Hair follicular keratinocyte (primary cell): ENCODE measurements at places on chromosomes 2 and 18. TPM values are rescaled to one million over a fixed set of nuclear protein-coding genes. Genes with fewer than 3 reads are reported as not detected.

The INHA gene
- total RNA-seq, result 0.19 TPM in 1 of 2 replicates, not detected in the other

The CASP10 gene
- total RNA-seq, result 3.4 and 3.9 TPM in 2 replicates

The ESPNL gene
- 0.30 and 0.55 TPM in 2 replicates for total RNA-seq

The EFEMP1 gene
- 215 and 218 TPM in 2 replicates for total RNA-seq

The MSH2 gene
- 15.1 and 23.0 TPM in 2 replicates for total RNA-seq

The RAD51AP2 gene
- 0.04 and 0.08 TPM in 2 replicates for total RNA-seq

The RASGRP3 gene
- not detected in 2 replicates for total RNA-seq

The C18orf63 gene
- total RNA-seq, result not detected in 2 replicates

The CCDC148 gene
- 0.19 TPM in 1 of 2 replicates, not detected in the other for total RNA-seq

The SLC9A4 gene
- not detected in 2 replicates for total RNA-seq

The LDLRAD4 gene
- total RNA-seq, result not detected in 2 replicates

The ANKRD12 gene
- 5.5 and 5.8 TPM in 2 replicates for total RNA-seq

The REG3A gene
- not detected in 2 replicates for total RNA-seq

The STK39 gene
- total RNA-seq, result 21.2 and 22.6 TPM in 2 replicates

The CXCR2 gene
- not detected in 2 replicates for total RNA-seq

The HAUS1 gene
- 66.7 and 92.2 TPM in 2 replicates for total RNA-seq

The LRPPRC gene
- 41.7 and 43.9 TPM in 2 replicates for total RNA-seq

The IL36A gene
- total RNA-seq, result not detected in 2 replicates

The TDRD15 gene
- not detected in 2 replicates for total RNA-seq

The GNLY gene
- total RNA-seq, result not detected in 2 replicates

The STARD6 gene
- total RNA-seq, result not detected in 2 replicates
